Osteocyte (in vitro differentiated cells): ENCODE measurements at places on chromosomes 6 and 20. TPM values are rescaled to one million over a fixed set of nuclear protein-coding genes. Genes with fewer than 3 reads are reported as not detected.

- no peak for DNase-seq
Measured at GRCh38 chr6:118559659-118560058, 11.6 kb downstream of the PLN start.

DNA sequence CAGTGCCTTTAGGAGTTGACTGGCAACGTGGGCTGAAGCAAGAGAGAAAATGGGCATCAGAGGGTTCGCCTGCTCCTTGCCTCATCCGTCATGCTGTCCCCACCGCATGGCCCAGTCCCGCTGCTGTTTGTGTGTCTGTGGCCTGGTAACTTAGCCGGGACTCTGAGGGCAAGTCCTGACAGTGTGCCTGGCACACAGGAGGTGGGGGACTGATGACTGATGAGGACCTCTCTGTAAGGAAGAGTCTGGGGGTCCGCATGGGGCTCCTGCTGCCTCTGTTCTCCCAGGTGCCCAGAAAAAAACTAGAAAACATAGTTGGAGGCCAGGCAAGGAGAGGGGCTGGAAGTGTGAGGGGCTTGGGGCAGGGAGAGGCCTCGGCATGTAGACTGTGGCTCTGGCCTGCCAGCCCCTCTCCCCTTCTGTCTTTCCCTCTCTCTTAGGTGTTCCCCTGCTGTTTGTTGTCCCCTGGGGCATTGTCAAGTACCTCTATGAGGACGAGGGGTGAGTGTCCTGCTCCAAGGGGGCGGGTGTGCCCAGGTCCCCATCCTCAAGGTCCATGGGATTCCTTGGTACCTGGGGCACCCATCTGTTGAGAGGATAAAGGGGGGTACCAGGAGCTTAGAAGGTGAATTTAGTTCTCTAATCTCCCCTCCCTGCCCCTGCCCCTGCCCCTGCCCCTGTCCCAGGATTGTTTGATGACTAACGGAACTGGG lies 29.5 kb downstream of the GLP1R start:
- peak; percentile 78 for DNase-seq

- no peak for DNase-seq
Measured at GRCh38 chr6:2204272-2204671, 41.1 kb downstream of the GMDS start.

- DNase-seq = peak; percentile 90
Measured at GRCh38 chr6:7910654-7911344, at the start of gene TXNDC5. Gene TXNDC5 (minus strand): TSS chr6:7910788. CDS start chr6:7910776, 12 bp downstream.

DNA sequence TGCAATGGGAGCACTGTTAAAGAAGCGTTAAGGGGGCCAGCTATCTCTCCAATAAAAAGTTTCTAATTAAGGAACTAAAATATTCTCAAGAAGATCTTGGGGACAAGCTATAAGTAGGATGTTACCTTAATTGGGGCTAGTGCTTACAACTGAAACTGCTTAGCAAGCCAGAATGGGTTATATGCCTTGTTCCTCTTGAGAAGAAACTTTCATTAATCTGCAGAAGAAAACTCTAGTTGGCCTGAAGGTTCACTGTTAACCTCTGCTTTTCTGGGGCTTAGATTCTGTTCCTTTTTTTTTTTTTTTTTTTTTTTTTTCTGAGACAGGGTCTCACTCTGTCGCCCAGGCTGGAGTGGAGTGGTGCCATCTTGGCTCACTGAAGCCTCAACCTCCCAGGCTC lies 82.2 kb downstream of the BACH2 start:
- no peak for DNase-seq

DNA sequence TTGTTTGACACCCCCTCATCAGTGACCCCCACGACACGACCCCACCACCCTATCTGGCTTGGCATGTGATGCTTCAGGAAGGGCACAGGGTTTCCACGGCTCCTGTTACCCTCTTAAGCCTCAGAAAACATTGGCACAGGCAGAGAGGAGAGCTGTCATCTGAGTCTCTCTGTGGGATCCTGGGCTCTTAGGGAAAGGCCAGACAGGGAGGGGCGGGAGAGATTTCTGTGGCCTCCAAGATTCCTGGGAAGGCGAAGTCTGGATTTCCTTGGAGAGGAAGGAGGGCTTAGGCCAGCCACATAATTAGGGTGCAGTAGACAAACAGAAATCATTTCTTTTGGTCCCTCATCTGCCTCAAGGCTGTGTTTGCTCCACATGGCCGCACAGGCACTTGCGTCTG lies 191.6 kb upstream of the SNX9 start:
- no peak for DNase-seq

DNA sequence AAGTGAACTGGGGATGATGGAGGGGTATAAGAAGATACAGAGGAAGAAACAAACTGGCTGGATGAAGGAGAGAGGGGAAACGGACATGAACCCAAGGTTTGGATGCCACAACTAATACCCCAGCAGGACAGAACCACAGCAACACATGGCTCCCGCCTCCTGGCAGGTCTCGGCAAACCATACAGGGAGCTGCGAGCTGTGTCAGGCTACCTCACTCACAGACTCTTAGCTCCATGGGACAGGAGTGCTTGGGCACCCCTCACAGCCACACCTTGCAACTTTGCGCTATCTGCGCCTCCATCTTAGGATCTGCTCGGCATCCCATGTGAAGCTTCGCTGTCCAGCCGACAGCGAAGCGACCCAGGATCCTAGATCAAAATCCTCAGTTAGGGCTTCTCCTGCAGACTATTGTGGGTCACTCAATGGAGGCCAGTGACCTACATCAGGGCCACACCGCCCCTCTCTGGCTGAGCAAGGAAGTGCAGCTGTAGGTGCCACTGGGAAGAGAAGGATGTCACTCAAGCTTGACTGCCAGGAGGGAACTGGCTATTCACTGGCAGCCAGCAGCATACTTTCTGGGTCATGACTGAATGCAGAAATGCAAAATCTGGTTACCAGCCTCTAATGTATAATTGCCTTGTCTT lies 174.4 kb upstream of the RIN2 start:
- no peak for DNase-seq

The RHAG gene
- not detected in 2 replicates for total RNA-seq
